ENCODE measurements at places on chromosomes 5 and 9.

GRCh38 chr5:73115399-73116051, 4.8 kb upstream of the TMEM171 start:
- DNase-seq, result no peak

DNA sequence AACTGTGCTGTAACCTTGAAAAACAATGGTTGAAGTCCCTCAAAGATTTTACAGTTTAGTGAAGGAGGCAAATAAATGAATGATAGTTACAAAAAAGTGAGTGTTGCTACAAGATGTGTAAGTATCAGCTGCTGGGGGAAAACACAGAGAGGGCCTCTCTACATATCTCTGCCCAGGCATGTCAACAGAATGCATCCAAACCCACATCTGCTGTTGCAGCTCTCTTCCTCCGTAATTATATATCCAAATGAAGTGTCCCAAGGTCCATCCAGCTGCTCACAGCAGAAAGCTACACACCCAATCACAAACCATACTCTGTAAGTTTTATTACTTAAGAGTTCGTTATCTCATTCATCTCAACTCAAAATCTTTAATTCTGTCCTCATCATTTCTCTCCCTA, 584.6 kb downstream of the ANXA1 start:
- DNase-seq, result no peak

GRCh38 chr5:2066373-2066772, 183.6 kb upstream of the IRX4 start:
- no peak for DNase-seq

DNA sequence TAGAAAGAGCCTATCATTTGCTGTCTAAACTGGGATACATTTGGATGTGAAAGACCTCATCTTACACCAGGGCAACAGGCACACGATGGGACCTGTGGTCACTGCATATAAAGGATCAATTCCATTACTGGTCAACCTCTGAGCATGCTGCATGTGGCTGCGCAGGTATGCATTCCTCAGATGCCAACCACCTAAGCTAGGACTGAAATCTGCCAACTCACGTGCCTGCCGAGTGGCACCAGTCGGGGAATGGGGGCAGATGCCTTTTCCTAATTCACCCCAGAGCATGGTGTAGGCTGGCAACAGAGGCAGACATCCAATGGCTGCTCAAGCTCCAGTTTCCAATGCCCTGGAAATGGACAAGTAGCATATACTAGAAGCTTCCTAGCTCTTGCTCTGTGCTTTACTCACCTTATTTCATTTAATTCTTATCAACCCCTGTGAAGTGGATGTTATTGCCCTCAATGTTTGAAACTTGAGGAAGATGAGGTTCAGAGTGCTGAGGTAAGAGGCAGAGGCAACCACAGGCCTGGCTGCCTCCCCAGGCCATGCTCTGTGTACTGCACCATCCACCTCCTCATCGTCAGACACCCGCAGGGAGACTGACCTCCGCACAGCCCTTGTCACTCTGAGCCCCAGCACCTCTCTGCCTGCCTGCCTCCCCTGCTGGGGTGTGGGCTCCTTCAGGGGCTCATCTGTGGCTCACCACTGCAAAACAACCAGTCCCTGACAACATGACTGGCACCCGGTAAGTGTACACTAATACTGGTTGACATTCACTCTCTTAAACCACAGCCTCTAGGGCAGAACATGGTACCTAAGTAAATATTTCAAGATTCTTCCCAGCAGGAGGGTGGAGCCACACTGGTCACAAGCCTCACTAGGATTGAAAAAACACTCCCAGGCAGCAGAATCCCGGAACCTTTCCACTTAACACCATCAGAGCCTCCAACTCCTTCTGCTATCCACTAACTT, 228.5 kb downstream of the CRB2 start:
- no peak for DNase-seq

DNA sequence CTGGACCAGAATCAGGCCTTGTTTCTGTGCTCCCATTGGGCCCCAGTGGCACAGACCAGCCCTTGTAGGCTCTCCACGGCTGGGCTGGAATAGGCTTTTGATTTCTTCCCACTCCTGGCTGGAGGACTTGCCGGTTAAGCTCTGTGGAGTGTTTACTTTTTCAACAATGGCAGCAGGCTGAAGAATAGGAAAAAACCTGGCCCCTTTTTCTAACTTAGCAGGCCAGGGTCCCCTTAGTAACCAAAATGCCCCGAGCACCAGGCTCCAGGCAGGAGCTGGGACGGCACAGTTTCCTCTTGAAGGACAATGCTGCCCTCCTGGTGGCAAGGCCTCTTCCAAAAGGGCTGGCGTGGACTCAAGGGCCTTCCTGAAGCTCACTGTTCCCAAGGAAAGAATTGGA, 230.3 kb downstream of the CRB2 start:
- no peak for DNase-seq

- DNase-seq, result no peak
Measured at GRCh38 chr5:114010362-114010761, 351.5 kb upstream of the KCNN2 start.

- DNase-seq, result peak; percentile 35
Measured at GRCh38 chr5:14870337-14871213, 1.0 kb downstream of the ANKH start.

DNA sequence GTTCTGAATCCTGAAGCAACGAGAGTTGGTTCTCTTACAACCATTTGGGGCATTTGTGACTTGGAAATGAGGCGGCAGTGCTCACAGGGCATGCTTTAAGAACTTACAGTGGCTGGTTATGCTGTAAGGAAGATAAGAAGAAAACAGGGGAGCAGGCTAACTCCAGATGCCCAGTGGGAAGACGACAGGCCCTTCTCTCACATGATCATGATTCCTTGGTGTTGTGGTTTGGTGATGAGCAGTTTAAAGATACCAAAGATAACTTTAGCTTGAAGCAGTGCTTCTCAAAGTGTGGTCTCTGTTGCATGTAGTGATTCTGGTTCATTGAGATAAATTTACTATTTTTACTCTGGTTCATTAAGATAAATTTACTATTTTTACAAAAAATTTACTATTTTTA, 2.6 kb upstream of the HABP4 start:
- DNase-seq, result no peak
